ENCODE measurements at places on chromosomes 12 and 14.

GRCh38 chr14:105074601-105075053, 9.4 kb upstream of the GPR132 start:
- no peak for DNase-seq

DNA sequence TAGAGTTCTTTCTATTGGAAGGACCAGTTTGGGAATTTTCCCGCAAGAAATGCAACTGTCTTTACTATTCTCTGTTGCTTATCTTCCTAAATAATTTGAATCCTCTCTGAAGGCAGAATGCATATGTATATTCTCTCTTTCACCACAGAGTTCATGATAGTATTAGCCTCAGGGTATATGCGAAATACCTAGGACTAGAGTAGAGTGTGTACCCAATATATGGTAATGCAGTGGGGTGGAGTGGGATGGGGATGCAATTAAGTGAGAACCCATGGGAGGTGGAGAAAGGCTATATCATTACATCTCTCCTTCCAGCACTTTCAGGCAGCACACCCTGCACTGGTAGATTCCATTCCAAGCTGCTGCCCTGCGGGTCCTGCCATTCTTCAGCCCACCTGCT, 207.3 kb downstream of the ANO2 start:
- no peak for DNase-seq

GRCh38 chr12:46933947-46934346, 108.2 kb upstream of the SLC38A4 start:
- DNase-seq, result no peak

DNA sequence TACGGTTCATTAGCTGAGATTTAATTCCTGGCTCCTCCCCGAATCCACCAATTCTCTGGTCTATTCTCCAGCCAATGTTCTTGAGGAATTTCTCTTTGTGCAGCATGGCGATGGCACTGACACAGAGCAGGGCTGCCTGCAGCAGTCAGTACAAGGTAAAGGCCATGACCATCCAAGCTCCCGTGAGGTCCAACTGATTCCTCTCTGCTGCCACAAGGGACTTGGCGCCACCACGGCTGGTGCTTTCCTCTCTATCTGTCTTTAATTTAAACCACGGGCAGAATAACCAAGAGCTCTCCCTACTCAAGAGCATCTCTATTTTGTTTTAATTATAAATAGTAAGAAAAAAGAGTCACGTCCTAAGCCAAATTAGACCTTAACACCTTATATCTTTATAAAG, 12.1 kb downstream of the TMEM116 start:
- no peak for DNase-seq

DNA sequence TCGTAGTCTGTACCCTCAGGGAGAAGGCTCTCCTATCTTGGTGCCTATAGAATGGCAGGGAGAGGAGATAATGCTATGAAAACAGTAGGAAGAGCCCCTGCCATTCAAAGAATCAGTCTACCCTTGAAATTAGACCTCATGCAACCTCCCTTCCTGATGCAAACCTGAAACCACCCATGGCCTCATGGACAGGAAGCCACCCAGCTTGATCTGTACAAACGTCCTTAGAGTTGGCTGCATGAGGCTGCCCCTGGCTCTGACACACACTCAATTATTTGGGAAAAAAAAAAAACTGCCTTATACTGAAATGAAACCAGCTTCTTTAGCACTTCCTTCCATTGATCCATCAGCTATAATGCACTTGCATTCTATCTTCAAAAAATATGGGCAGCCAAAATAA, 116.6 kb upstream of the BCL2L14 start:
- DNase-seq, result no peak

DNA sequence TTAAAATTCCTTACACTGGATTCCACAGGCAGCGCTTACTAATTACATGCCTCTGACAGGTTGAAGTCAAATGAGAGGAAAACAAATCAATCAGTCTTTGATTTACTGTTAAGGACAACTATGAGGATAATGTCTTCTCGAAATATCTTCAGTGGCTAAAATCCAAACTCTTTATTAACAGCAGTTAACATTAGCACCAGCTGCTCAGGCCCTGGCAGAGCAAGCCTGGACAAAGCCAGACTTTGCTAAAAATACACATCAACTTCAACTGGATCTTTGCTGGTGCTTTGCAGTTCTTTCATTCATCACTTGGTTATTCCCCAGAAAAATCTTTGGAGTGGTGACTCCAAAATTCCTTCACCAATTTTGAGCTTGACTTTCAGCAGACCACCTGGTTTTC, 98.7 kb downstream of the HECTD4 start:
- DNase-seq, result no peak

All from activated naive CD4-positive, alpha-beta T cell treated with anti-CD3 and anti-CD28 coated beads, Interleukin-2, amount 50 U/mL, for 16 hours (primary cell).